NK-92 treated with Interleukin-12 subunit alpha and Interleukin-12 subunit beta, amount 100 ng/mL, for 24 hours (cell line): ENCODE measurements at places on chromosomes 4 and X.

DNA sequence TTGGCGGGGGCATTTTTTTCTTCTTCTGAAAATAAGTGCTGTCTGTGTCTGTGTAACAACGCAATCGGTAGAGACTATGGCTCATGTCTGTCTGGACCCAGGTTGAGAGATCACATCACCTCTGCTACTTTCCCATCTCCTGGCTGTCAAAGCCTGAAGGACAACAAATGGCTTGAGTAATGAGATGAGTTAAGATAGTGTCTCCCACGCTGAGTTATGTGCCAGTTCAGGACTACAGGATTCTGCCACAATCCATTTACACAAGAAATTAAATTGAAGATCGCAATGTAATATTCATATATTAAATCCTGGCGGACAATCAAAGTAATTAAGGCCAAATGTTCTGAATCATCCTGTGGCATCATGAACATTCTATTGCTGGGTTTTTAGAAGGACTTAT lies 16.5 kb upstream of the ARHGAP36 start:
- DNase-seq = no peak

DNA sequence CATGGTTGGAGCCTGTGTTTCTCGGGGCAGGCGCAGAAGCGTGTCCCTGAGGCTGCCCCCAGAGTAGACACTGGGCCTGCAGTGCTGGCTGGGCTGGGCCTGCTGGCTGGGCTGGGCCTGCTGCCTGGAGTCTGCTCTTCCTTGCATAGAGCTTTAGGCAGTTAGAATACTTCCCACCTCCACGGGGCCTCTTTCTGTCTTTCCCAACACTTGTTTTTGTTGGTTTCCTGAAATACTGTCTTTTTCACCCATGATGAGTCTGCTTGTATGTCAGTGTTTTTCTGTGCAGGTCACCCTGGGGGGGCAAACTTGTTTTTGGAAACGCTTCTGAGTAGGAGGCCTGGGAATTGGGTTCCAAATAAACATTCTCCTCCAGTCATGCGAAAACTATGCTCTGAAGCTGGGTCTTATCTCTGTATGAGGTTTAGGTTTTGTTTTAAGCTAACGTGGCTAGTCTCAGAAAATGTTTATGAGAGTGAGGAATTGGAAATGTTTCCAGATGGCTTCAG lies 32.2 kb downstream of the TRMT44 start:
- no peak for DNase-seq

DNA sequence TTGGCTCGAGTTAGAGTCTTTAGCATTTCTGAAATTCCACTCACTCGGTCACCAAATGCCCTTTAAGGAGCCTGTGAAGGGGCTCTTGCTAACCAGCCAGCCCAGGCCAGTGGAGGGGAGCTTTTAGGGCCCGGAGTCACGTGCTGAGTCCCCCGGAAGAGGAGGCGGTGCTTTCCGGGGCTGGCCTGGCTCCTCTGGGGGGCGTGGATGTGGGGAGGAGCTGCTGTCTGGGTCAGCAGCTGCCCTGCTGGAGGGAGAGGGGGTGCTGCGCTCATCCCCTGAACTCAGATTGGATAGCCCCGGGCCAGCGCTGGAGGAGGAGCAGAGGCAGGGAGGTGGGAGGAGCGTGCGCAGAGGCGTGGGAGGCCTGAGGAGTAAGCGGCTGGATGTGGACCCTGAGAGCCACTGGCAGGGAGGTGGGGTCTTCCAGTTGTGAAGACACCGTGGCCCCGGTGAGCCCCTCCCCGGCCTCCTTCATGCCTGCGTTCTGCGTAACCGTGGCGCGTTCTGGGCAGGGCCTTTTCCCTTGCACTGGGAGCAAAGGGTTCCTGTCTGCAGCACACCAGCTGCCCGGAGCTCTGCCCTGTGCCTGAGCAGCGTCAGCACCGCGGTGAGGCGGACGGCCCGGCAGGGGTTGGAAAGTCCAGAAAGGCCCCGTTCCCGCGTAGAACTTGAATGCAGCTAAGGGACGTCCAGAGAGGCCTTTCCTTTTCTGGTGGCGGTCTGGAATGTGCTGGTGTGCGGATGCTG lies 19.7 kb downstream of the MAEA start:
- no peak for DNase-seq

DNA sequence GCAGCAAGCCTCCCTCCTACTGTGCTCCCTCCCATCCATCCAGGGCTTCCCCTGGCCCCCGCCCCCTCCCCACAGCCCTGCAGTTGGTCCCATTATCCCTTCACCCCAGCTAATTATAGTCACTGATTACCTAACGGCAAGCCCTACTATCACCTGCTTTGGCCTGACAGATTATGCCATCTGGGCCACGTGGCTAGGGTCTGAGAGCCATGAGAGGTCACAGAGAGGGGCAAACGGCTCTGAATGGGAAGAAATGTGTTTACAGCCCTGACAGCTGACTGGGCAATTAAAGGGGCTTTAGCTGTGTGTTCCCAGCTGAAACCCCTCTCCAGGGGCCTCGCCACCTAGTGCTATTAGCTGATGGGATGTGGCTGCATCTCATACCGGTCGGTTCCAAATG lies 134.4 kb upstream of the CPEB2 start:
- DNase-seq = no peak

- DNase-seq = no peak
Observed at GRCh38 chr4:6727081-6727942, 11.3 kb downstream of the BLOC1S4 start.

- DNase-seq = no peak
Observed at GRCh38 chrX:147920161-147920666, 8.5 kb downstream of the FMR1 start.

GRCh38 chr4:125316401-125316790 lies 1.6 kb downstream of the FAT4 start:
- no peak for DNase-seq
